ENCODE measurements at places on chromosomes 5 and 9. TPM values are rescaled to one million over a fixed set of nuclear protein-coding genes. Genes with fewer than 3 reads are reported as not detected.
A peak's percentile ranks its signal among the peaks of the same experiment; 100 is the strongest.

DNA sequence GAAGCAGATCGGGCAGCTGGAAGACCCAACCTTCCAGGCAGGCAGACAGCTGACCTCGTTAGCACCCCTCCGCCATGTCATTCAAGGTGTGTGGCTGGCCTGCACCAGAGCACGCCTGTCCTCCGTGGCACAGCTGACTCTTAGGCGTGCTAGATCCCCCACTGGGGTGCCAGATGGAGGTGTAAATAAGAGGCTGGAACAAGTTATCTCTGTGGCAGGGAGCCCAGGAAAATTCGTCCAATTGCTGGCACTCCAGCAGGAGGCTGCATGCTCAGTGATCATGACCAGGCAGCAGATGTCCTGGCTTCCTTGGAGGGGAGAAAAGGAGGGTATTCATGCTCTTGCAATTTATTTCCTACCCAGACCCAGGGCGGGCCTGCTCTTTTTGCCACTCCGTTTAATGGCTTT, 7.8 kb upstream of the ALDOB start:
- H3K4me1 ChIP-seq, result peaks cover 12% of the 10 kb centered on the region
- peak; percentile 69 for DNase-seq
- H3K27ac ChIP-seq, result no peak overlapping the region

DNA sequence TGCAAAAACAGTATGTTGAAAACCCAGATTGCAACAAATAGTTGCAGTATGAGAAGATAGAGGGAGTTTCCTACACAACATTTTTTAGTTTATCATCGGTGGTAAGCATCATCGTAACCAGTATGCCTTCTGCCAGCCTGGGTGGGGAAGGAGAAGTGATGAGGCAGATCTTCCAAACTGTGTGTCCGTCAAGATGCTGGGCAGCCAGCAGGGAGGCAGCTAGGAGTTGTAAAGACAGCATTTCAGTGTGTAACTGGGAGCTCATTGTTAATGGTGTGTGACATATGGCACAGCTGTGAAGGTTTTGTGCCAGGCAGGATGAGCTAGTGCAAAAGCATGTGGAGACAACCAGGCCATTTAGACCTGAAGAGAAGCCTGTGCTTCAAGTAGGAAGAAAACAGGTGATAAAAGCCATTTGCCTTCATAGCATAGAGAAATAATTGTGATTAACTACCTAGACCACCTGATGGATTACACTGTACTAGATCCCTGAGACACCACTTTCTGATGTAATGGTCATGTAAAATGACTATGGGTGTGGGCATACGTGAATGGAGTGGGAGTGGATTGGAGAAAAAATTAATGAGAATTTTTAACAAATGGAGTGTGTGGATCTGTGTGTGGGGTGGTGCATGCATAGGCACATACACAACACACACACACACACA, 347.0 kb upstream of the ADAMTSL1 start:
- H3K36me3 ChIP-seq, result no peaks in the 10 kb centered on the region
- no peak overlapping the region for H3K27ac ChIP-seq
- H3K4me1 ChIP-seq, result peaks cover 17% of the 10 kb centered on the region
- DNase-seq, result no peak

GRCh38 chr5:522899-523440, 1.3 kb downstream of the SLC9A3 start:
- H3K4me1 ChIP-seq, result peaks cover 22% of the 10 kb centered on the region
- H3K36me3 ChIP-seq, result no peaks in the 10 kb centered on the region
- H3K4me3 ChIP-seq, result no peak overlapping the region
- no peak overlapping the region for H3K27ac ChIP-seq
- H3K27me3 ChIP-seq, result peaks cover 88% of the 10 kb centered on the region

- peaks cover 12% of the 10 kb centered on the region for H3K4me1 ChIP-seq
- no peaks in the 10 kb centered on the region for H3K27me3 ChIP-seq
- H3K36me3 ChIP-seq, result peaks cover 15% of the 10 kb centered on the region
- H3K27ac ChIP-seq, result no peak overlapping the region
- DNase-seq, result no peak
Observed at GRCh38 chr5:126628102-126628501, 27.4 kb downstream of the PHAX start.

DNA sequence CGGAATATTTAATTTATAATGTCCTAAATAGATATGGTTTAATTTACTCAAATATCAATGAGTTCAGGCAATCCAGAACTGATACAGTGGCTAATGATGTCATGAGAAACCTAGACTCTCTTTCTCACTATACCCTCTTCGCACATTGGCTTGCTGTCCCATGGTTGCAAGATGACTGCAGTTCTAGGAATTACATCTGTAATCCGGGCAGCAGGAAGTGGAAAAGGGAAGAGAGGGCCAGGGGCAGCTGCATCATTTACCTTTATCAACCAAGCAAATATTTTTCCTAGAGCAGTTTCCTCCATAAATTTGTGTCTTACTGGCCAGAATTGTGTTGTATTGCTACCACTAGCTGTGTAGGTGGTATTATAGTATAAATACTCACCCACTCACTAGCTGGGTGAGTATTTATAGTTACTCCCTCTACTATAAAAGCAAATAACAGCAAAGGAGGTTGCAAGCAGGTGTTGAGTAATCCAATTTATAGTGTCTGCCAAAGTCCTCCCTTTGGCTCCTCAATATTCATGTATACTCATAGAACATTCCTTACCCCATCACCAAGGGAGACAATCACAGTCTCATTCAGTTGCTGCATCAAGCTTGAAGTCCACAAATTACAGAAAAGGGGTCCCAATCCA, 168.8 kb downstream of the DROSHA start:
- peaks cover 31% of the 10 kb centered on the region for H3K4me1 ChIP-seq
- no peak overlapping the region for H3K27ac ChIP-seq
- no peak overlapping the region for H3K4me3 ChIP-seq
- no peaks in the 10 kb centered on the region for H3K36me3 ChIP-seq
- no peak for DNase-seq
- H3K27me3 ChIP-seq, result no peaks in the 10 kb centered on the region

DNA sequence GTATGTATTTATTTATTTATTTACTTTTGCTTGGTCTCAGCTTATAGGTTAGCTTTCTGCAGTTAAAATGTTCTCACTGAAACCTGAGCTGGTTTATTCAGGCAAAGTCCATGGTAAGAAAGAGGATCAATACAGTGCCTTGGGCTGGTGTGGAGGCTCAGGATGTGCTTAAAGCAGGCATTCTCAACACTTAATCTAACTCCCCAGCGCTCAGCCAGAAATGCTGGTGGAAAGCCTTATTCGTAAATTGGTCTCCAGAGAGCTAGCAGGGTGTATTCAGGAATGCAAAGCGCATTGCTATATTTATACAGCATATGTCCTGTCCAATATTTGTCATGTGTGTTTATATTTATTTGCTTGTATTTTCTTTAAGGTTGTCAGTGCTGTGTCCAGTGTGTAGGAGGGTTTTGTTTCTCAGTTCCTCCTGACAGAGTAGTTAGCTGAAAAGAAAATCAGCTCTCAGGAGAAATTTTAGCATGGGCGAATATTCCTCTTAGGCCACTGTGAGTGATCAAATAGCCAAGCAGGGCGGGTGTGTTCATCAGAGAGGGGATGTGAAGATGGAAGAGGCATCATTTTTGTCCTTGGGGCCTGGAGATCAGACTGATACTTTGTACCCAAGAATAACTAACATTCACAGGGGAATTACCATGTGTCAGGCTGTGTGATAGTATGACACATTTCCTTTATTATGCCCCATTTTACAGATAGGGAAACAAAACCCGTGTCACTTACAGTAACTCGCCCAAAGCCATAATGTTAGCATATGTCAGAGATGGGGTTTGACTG, 65.8 kb downstream of the DOCK2 start:
- H3K27me3 ChIP-seq, result no peaks in the 10 kb centered on the region
- H3K4me3 ChIP-seq, result no peak overlapping the region
- DNase-seq, result no peak
- H3K36me3 ChIP-seq, result no peaks in the 10 kb centered on the region
- H3K4me1 ChIP-seq, result no peaks in the 10 kb centered on the region

- H3K4me1 ChIP-seq, result peaks cover 9% of the 10 kb centered on the region
- no peaks in the 10 kb centered on the region for H3K27me3 ChIP-seq
- DNase-seq, result no peak
- no peak overlapping the region for H3K4me3 ChIP-seq
Observed at GRCh38 chr9:105044518-105044917, 116.6 kb upstream of the ABCA1 start.

DNA sequence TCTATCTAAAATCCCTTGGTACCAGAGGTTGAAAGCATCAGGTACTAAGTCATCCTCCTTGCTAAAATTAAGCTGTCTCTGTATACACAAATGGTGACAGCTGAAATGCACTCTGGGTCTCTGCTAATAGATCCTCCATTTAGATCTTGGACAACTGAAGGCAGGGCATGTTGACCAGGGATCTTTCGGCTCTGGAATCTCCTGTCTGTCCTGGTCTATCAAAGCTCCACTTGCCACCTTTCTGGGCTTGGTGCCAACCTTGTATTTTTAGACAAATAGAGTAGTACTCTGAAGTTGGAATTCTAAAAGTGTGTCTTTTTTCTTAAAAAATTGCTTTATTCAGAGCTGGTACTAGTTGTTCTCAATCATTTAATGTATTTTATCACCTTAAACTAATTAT, 135.2 kb upstream of the HMHB1 start:
- no peak for DNase-seq
- H3K4me3 ChIP-seq, result no peak overlapping the region
- no peaks in the 10 kb centered on the region for H3K36me3 ChIP-seq
- no peak overlapping the region for H3K27ac ChIP-seq
- H3K4me1 ChIP-seq, result no peaks in the 10 kb centered on the region

- no peak overlapping the region for H3K4me3 ChIP-seq
- H3K4me1 ChIP-seq, result no peaks in the 10 kb centered on the region
- no peak for DNase-seq
- no peaks in the 10 kb centered on the region for H3K27me3 ChIP-seq
- no peak overlapping the region for H3K27ac ChIP-seq
- H3K36me3 ChIP-seq, result no peaks in the 10 kb centered on the region
Observed at GRCh38 chr5:146785065-146785464, 93.5 kb downstream of the PPP2R2B start.

GRCh38 chr9:9846557-9846956, 766.2 kb downstream of the PTPRD start:
- no peak overlapping the region for H3K4me3 ChIP-seq
- no peaks in the 10 kb centered on the region for H3K36me3 ChIP-seq
- H3K27ac ChIP-seq, result no peak overlapping the region
- H3K4me1 ChIP-seq, result no peaks in the 10 kb centered on the region
- no peak for DNase-seq
- H3K27me3 ChIP-seq, result no peaks in the 10 kb centered on the region

- no peaks in the 10 kb centered on the region for H3K27me3 ChIP-seq
- peak overlapping the region; percentile 76 for H3K27ac ChIP-seq
- peaks cover 4% of the 10 kb centered on the region for H3K36me3 ChIP-seq
- peak; percentile 94 for DNase-seq
- peak overlapping the region; percentile 5 for H3K4me3 ChIP-seq
Observed at GRCh38 chr9:136011703-136012496, 50.7 kb upstream of the UBAC1 start.

Gene DENND4C
- total RNA-seq, result 101 TPM

Gene SPATA31E1
- total RNA-seq, result not detected

GRCh38 chr5:137594717-137595116, 95.6 kb upstream of the SPOCK1 start:
- no peaks in the 10 kb centered on the region for H3K4me1 ChIP-seq
- no peak overlapping the region for H3K27ac ChIP-seq
- no peak overlapping the region for H3K4me3 ChIP-seq
- no peaks in the 10 kb centered on the region for H3K36me3 ChIP-seq

GRCh38 chr9:2837915-2838314, 6.0 kb downstream of the PUM3 start:
- no peak overlapping the region for H3K4me3 ChIP-seq
- peak overlapping the region; percentile 50 for H3K27ac ChIP-seq
- no peaks in the 10 kb centered on the region for H3K27me3 ChIP-seq
- no peak for DNase-seq
- peaks cover 60% of the 10 kb centered on the region for H3K4me1 ChIP-seq
- H3K36me3 ChIP-seq, result peaks cover 43% of the 10 kb centered on the region

- no peaks in the 10 kb centered on the region for H3K4me1 ChIP-seq
- H3K4me3 ChIP-seq, result no peak overlapping the region
- DNase-seq, result no peak
- no peaks in the 10 kb centered on the region for H3K27me3 ChIP-seq
Observed at GRCh38 chr5:4544049-4544670, 596.0 kb upstream of the ADAMTS16 start.

GRCh38 chr9:89008744-89009545, 17.7 kb downstream of the S1PR3 start:
- H3K27ac ChIP-seq, result no peak overlapping the region
- no peak overlapping the region for H3K4me3 ChIP-seq
- no peaks in the 10 kb centered on the region for H3K36me3 ChIP-seq
- no peaks in the 10 kb centered on the region for H3K27me3 ChIP-seq

DNA sequence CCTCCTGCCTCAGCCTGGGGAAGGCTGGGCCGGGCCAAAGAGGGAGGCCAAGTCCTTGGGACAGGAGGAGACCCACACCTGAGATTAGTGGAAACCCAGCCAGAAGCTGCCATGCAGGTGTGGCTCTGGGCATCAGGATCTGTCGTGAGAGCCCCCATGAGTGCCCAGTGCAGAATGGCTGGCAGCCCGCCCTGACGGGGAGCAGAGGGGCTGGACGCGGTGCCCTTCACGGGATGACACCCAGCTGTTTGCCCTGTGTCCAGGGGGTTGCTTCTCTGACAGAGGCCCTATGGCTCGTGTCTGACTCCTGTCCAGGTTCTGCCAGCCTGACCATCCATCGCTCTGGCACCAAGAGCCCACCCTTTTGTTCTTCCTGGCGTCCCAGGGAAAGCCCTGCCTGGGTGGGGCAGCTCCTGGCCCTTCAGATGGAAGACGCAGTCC, 8.5 kb downstream of the DIPK1B start:
- DNase-seq, result no peak
- H3K27me3 ChIP-seq, result no peaks in the 10 kb centered on the region
- H3K36me3 ChIP-seq, result peaks cover 47% of the 10 kb centered on the region
- H3K4me1 ChIP-seq, result peaks cover 48% of the 10 kb centered on the region
- no peak overlapping the region for H3K4me3 ChIP-seq

- H3K4me1 ChIP-seq, result peaks cover 66% of the 10 kb centered on the region
- H3K27ac ChIP-seq, result peak overlapping the region; percentile 78
Observed at GRCh38 chr5:67092535-67092934, 104.1 kb downstream of the CD180 start.

- no peaks in the 10 kb centered on the region for H3K36me3 ChIP-seq
- no peak overlapping the region for H3K4me3 ChIP-seq
- no peak for DNase-seq
Observed at GRCh38 chr5:93748875-93749397, 7.5 kb upstream of the POU5F2 start.

DNA sequence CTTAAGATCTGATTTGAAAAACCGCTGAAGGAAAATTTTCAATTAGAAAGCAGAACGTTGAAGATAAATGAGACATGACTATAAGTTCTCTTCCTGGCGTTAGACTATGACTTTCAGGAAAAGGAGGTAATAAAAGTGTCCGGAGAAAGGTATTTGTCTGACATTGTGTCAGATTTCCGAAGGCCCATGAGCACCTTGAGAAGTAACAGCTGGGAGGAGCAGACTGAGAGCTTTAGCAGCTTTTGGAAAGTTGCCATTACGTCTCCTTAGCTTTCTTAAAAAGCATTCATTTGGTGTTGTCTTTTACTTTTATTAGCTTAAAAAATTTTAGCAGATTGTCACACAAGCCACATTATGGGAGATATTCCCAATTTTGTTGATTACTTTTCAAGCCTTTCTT, 363.5 kb downstream of the NDUFS4 start:
- no peak overlapping the region for H3K4me3 ChIP-seq
- no peaks in the 10 kb centered on the region for H3K27me3 ChIP-seq
- H3K36me3 ChIP-seq, result no peaks in the 10 kb centered on the region
- no peak for DNase-seq

GRCh38 chr9:70117835-70118319, 74.2 kb downstream of the MAMDC2 start:
- H3K4me3 ChIP-seq, result no peak overlapping the region
- H3K27me3 ChIP-seq, result no peaks in the 10 kb centered on the region
- no peak overlapping the region for H3K27ac ChIP-seq
- peaks cover 37% of the 10 kb centered on the region for H3K4me1 ChIP-seq

Gene IFNE
- not detected for total RNA-seq

Gene RASEF
- 0.27 TPM for total RNA-seq

Gene OR1L8
- 0.33 TPM for total RNA-seq

Measured in sigmoid colon (tissue), 7 donors.